ENCODE measurements at places on chromosomes 3 and 15.

- DNase-seq: no peak
Observed at GRCh38 chr3:142808103-142808917, 80.6 kb downstream of the PCOLCE2 start.

GRCh38 chr15:57866149-57866736 is 159.7 kb downstream of the POLR2M start:
- peak; percentile 32 for DNase-seq

- DNase-seq: peak; percentile 18
Observed at GRCh38 chr3:13647298-13648059, 98.6 kb downstream of the FBLN2 start.

GRCh38 chr3:64496786-64497490 is 190.9 kb downstream of the ADAMTS9 start:
- no peak for DNase-seq

DNA sequence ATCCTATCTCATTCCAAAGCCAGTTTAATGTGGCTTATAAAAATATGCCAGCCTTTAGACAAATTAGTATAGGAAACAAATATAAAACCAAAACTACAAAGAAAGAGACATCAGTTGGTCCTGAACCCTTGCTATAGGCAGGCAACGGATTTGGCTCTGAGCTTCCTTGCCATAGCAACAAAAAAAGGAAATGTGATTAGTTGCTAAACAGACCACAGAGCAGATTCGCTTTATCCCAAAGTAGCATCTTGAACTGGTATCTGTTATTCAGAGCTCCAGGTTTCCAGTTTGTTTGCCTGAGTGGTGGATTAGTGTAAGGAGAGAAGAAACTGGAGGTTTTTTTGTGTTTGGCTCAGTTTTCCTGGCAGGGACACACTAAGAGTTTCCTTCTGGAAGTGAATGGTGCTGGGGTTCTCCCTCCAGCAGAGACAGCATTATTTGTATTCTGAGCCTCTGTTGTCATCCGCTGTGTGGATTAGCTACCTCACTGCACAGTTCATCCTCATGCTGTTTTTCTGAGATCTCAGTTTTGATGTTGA is 44.1 kb downstream of the CHST2 start:
- no peak for DNase-seq

DNA sequence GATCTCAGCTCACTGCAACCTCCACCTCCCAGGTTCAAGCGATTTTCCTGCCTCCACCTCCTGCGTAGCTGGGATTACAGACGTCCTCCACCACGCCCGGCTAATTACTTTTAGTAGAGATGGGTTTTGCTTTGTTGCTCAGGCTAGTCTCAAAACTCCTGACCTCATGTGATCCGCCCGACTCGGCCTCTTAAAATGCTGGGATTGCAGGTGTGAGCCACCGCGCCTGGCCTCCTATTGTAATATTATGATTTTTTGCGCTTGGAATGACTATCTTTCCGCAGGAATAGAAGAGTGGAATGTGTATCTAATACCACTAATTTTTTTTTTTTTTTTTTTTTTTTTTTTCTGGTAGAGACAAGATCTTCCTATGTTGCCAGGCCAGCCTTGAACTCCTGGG is 1.8 kb downstream of the ARL8B start:
- no peak for DNase-seq

GRCh38 chr3:67109651-67110204 is 111.6 kb downstream of the KBTBD8 start:
- peak; percentile 5 for DNase-seq

GRCh38 chr15:93138681-93139250 is 49.8 kb upstream of the RGMA start:
- DNase-seq: no peak

DNA sequence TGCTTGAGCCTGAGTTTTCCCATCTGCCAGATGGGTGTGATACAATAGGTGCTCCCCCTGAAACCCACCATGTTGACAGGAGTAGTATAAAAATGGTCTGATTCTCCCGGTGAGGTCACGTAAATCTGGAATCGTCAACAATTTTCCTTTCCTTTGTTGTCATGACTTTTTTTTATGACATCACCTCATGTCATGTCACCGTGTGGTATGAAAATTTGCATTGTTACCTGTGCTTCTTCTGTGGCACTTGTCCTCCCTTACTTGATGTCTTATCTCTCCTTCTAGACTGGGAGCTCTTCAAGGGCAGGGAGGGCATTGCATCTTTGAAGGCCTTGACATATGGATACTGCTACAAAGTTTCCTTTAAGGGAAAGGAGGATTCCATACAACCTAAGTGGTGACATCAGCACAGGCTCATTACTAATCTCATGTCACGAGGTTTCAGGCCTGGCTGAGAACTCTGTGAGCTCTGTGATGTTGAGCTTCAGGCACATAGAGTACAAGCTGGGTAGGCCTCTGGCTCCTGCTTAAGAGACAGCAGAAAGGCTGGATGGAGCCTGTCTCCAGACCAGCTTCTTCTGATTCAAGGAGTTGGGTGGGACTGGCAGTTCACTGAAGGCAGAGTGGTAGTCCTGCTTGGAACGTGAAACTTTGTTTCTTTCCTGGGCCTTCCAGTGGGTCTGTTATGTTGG is 66.3 kb downstream of the LPP start:
- DNase-seq: no peak

- no peak for DNase-seq
Observed at GRCh38 chr3:140093742-140094141, 158.8 kb downstream of the CLSTN2 start.

- DNase-seq: no peak
Observed at GRCh38 chr3:103440539-103441203, 1005.9 kb downstream of the ZPLD1 start.

GRCh38 chr3:60336061-60336460 is 915.2 kb downstream of the FHIT start:
- no peak for DNase-seq

Measured in CD4-positive, alpha-beta T cell treated with Interleukin-12 subunit alpha and Interleukin-12 subunit beta, for 1 hour (primary cell).